ENCODE measurements at places on chromosomes 7 and 10. TPM values are rescaled to one million over a fixed set of nuclear protein-coding genes. Genes with fewer than 3 reads are reported as not detected.

Gene CDHR1
- under 0.01 TPM for total RNA-seq

Gene NUTM2B
- 0.81 TPM for total RNA-seq

Gene OPALIN
- total RNA-seq = not detected

Gene AZGP1
- total RNA-seq = not detected

Gene NT5C3A
- total RNA-seq = 23.0 TPM

Gene EPO
- not detected for total RNA-seq

Gene PRSS2
- total RNA-seq = not detected

Gene KCNMA1
- 52.9 TPM for total RNA-seq

Gene PDE6C
- not detected for total RNA-seq

Gene SPAM1
- total RNA-seq = not detected

Gene ZNF804B
- not detected for total RNA-seq

Gene TUBAL3
- not detected for total RNA-seq

Gene CCL24
- total RNA-seq = not detected

Gene FAM221A
- total RNA-seq = 0.73 TPM

Gene TECPR1
- 22.5 TPM for total RNA-seq

Gene AGR3
- not detected for total RNA-seq

Gene CLEC2L
- not detected for total RNA-seq

Gene UTF1
- not detected for total RNA-seq

Gene PTN
- total RNA-seq = 14.8 TPM

Gene HOXA2
- total RNA-seq = 0.12 TPM

Gene ZNF853
- 0.32 TPM for total RNA-seq

Gene TMEM130
- total RNA-seq = 0.12 TPM

Gene TMEM213
- not detected for total RNA-seq

Gene ARHGAP12
- total RNA-seq = 74.7 TPM

Gene LIPN
- total RNA-seq = not detected

Gene CLEC5A
- total RNA-seq = not detected

Gene LANCL2
- 17.2 TPM for total RNA-seq

Gene CDHR3
- total RNA-seq = 45.3 TPM

Gene TNRC18
- total RNA-seq = 83.9 TPM

Gene TRIM4
- 29.0 TPM for total RNA-seq

Gene TLX1
- total RNA-seq = not detected

Gene MBLAC1
- 2.9 TPM for total RNA-seq

Gene GNAT3
- total RNA-seq = not detected

Gene FRMPD2
- not detected for total RNA-seq

Gene TMEM196
- not detected for total RNA-seq

Gene RAMP3
- total RNA-seq = 0.24 TPM

Gene TRPV6
- total RNA-seq = not detected

Gene RELN
- 0.16 TPM for total RNA-seq

Gene OR2A7
- 1.3 TPM for total RNA-seq

Gene SPDYE5
- 0.12 TPM for total RNA-seq
